CD4-positive, alpha-beta memory T cell (primary cell): ENCODE measurements at places on chromosomes 7 and 10. TPM values are rescaled to one million over a fixed set of nuclear protein-coding genes. Genes with fewer than 3 reads are reported as not detected.

- DNase-seq, result no peak
Observed at GRCh38 chr10:118953598-118954393, 75.7 kb upstream of the NANOS1 start.

- DNase-seq, result no peak
Observed at GRCh38 chr7:105734233-105734632, 142.2 kb downstream of the ATXN7L1 start.

The PSTK gene
- 4.7 TPM for total RNA-seq

DNA sequence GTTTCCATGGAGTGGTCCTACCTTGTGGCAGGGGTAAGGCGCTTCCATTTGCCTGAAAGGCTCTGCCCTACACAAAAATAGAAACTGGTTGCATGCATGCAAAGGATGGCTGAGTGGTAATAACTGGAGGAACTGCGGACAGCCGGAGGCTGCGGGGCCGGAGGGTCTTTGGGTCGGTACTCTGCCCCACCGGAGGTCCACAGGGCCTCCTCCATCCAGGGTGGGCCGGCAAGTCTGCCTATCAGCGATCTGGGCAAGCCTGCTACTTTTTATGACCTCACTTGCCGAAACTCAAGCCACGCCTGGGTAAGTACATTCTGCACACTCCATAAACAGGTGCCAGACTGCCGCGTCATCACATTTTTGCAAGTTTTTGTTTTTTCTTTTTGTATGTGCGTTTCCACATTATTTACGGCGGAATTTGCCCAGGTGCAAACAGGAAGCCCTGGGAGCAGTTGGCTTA, 30.0 kb downstream of the TACC2 start:
- DNase-seq, result no peak

The ADRB1 gene
- not detected for total RNA-seq
